ENCODE measurements at places on chromosomes 13 and 19.

DNA sequence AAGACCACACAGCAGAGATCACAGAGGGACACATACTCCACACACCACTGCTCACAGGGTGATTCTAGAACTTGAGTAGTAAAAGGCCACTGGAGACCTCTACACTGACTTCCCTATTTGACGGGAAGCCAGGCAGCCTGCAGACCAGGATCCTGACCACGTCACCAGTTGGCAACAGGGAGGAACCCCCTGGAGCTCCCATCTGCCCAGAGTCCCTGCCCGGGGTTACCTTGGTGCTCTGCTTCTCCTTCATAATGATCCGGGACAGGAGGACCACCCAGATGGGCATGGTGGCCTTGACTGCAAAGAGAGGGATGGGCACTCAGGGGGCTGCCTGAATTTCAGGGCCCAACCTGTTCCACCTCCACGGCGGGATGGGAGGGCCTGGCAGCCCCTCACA is 932 bp downstream of the SLC35E1 start:
- DNase-seq, result no peak

- DNase-seq, result no peak
Measured at GRCh38 chr13:112586334-112586960, 1.5 kb downstream of the TUBGCP3 start.

- DNase-seq, result no peak
Measured at GRCh38 chr19:32498648-32499200, 82.3 kb upstream of the PDCD5 start.

GRCh38 chr19:38326591-38326990 is 6.9 kb downstream of the KCNK6 start:
- DNase-seq, result no peak

GRCh38 chr19:6253954-6254733 is 25.6 kb downstream of the MLLT1 start:
- no peak for DNase-seq

- DNase-seq, result no peak
Measured at GRCh38 chr13:77000475-77000874, 8.6 kb downstream of the CLN5 start.

DNA sequence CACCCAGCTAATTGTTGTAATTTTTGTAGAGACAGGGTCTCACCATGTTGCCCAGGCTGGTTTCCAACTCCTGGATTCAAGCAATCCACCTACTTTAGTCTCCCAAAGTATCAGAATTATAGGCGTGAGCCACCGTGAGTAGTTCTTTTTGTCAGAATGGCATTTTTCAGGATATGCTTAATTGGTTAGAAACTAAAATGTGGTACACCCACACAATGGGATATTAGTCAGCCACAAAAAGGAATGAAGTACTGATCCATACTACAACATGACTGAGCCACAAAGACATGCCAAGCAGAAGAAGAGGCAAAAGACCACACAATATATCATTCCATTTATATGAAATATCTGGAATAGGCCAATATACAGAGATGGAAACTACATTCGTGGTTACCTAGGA is 41.7 kb upstream of the MAP3K10 start:
- no peak for DNase-seq

GRCh38 chr13:28128926-28129325 is 9.4 kb upstream of the PAN3 start:
- no peak for DNase-seq

DNA sequence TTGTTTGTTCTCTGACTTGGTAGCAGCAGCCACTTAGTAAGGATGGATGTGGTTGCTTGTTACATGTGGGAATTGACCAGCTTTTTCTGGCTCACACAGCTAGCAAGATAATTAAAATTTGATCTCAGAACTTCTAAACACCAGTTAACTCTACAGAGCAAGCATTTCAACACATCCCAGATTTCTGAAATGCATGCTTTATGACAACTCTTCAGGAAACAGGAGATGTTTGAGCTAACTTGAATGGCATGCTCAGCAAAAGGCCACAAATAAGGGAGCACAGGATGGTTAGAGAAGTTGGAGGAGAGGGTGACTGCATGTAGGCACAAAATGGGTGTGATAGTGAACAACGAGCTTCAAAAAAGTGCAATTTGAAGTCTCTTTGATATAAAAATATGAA is 167.1 kb upstream of the SPRY2 start:
- DNase-seq, result no peak

DNA sequence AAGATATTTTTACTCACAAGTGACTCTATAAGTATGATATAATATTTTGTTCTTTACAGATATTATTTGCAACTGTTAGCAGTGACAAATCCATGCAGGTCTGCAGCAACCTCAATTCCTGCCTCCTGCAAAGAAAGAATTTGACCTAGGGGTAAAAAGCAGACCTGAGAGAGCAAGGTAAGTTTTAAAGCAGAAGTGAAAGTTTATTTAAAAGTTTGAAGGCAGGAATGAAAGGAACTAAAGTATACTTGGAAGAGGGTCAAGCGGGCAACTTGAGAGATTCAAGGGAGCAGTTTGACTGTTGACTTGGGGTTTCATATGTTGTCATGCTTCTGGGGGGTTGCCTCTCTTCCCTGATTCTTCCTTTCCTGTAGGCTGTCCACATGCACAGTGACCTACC is 520.1 kb upstream of the PCDH20 start:
- no peak for DNase-seq

DNA sequence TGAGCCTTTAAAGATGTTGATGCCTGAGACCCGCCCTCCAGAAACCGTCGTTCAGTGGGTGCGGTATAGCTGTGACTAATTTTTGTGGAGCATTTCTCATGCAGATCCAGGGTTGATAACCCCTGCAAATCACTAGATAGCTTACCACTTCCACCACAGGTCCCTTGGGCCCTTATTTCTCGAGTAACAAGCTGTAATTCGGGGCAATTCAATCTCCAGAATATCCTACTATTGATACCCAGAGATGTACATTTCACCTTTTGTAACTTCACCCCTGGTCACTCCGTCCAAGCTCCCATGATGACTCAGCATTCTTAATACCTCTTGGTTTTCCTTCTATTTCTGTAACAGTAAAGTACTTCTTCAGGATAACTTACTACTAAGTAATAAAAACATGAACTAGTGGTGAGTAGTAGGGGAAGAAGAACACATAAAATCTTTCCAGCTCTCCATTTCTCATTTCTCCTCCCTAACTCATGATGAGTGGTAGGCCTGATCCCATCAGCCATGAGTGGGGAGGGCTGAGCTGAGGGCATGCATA is 71.9 kb upstream of the UBL3 start:
- DNase-seq, result no peak

DNA sequence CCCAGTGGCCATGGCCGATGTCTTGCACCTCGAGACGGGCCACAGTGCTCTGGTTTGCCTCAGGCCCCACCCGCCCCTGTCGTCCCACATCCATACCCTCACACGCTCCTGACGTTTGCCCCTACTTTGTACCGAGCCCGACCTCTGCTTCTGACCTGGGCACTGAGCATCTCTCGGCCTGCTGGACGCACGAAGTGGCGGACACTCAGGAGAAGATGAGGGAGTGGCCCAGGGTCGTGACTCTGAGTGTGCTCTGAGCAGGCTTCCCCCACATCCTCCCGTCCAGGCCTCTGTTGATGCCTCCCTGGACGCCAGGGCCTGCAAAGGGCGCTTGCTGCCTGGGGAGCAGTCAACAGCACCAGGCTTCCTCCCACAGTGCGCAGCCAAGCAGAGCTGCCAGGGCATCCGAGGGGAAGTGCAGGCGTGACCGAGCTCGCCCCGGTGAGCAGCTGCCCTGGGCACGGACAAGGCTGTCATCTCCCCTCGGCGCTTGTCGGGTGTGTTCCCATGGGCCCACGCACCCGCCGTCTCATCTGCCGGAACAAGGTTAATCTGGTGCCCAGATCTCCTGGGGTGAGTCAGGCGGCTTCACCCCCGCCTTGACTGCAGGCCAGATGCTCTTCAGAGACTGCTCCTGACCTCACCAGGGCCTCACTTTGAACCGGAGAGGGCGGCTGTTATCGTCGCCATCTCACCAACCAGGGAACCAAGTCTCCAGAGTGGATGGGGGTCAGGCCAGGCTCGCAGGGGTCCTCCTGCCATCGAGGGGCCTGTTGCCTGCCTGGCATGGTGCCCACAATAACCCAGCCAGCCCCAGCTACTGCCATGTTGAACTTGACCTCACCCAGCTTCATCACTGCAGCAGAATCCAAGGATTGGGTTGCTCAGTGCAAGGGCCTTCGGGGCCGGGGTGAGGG is 27.2 kb downstream of the COMP start:
- no peak for DNase-seq

DNA sequence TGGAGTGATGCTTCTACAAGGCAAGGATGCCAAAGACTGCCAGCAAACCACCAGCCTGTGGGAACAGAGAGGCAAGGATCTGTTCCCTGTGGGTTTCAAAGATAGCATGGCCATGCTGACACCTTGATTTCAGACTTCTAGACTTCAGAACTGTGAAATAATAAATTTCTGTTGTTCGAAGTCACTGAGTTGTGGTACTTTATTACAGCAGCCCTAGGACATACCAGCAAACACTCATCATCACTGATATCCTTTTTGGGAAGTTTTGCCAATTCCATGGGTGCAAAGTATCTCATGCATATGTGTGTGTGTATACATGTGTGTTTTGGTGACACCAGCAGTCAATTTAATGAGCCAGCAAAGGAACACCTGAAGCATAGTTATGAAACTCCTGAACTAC is 21.0 kb downstream of the LMO7 start:
- no peak for DNase-seq

GRCh38 chr19:38388349-38389100 is at the start of gene SPRED3:
TSS of gene SPRED3 (plus strand) at chr19:38388697. CDS start at chr19:38390303, 1,606 bp downstream.
- no peak for DNase-seq

GRCh38 chr13:109933476-109933875 is 147.1 kb upstream of the IRS2 start:
- no peak for DNase-seq

- DNase-seq, result no peak
Measured at GRCh38 chr19:16837035-16837362, 7.8 kb downstream of the SIN3B start.

DNA sequence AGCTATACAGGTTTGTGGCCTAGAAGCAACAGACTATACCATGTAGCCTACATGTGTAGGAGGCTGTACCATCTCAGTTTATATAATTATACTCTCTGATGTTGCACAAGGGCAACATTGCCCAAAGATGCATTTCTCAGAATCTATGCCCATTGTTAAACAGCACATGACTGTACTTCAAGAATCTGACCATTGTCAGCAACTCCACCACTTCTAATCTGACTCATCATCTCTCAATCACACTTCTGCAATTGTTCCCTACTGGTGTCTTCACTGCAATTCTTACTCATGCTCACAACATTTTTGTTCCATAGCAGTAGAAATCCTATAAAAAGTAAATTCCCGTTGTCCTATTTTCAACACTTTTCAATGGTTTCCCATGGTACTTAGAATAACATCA is 63.9 kb upstream of the ATXN8OS start:
- DNase-seq, result no peak

GRCh38 chr19:9009431-9009830 is 778 bp downstream of the MUC16 start:
- no peak for DNase-seq

DNA sequence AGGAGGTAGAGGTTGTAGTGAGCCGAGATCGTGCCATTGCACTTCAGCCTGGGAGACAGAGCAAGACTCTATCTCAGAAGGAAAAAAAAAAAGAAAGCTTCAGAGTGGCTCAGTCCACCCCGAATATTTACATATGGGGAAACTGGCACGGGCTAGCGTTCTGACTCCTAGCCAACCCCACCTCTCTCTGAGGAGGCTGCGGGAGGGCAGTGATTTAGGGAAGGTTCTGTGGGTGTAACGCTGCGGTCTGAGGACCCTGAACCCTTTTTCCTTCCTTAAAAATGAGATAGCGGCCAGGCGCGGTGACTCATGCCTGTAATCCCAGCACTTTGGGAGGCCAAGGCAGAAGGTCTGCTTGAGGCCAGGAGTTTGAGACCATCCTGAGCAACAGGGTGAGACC is 5.0 kb downstream of the LRRC25 start:
- DNase-seq, result no peak

GRCh38 chr13:95123726-95124125 is 177.5 kb downstream of the ABCC4 start:
- DNase-seq, result no peak

GRCh38 chr19:50252111-50252886 is 48.9 kb downstream of the MYH14 start:
- DNase-seq, result no peak

GRCh38 chr13:37910790-37911189 is 41.2 kb upstream of the TRPC4 start:
- DNase-seq, result no peak

GRCh38 chr13:49789968-49790367 is 2.5 kb downstream of the KPNA3 start:
- no peak for DNase-seq

- DNase-seq, result no peak
Measured at GRCh38 chr19:16398530-16399249, 73.1 kb downstream of the EPS15L1 start.

- no peak for DNase-seq
Measured at GRCh38 chr19:29538146-29538545, 12.4 kb downstream of the VSTM2B start.

DNA sequence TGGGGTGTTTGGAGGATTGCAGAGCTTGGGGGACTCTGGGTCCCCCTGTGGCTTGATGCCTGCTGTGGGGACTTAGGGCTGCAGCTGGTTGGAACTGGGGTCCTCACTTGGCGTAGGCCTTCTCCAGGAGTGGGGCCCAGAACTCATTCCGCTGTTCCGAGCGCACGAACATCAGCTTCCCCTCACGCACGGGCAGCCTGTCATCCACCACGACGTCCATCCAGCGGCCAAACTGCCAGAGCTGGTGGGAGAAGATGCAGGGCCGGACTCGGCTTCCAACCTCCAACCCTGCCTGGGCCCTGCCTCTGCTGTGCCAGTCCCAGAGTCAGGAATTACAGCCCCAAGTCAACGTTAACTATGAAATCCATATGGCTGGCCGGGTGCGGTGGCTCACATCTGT is 2.6 kb downstream of the CAPN12 start:
- DNase-seq, result no peak

DNA sequence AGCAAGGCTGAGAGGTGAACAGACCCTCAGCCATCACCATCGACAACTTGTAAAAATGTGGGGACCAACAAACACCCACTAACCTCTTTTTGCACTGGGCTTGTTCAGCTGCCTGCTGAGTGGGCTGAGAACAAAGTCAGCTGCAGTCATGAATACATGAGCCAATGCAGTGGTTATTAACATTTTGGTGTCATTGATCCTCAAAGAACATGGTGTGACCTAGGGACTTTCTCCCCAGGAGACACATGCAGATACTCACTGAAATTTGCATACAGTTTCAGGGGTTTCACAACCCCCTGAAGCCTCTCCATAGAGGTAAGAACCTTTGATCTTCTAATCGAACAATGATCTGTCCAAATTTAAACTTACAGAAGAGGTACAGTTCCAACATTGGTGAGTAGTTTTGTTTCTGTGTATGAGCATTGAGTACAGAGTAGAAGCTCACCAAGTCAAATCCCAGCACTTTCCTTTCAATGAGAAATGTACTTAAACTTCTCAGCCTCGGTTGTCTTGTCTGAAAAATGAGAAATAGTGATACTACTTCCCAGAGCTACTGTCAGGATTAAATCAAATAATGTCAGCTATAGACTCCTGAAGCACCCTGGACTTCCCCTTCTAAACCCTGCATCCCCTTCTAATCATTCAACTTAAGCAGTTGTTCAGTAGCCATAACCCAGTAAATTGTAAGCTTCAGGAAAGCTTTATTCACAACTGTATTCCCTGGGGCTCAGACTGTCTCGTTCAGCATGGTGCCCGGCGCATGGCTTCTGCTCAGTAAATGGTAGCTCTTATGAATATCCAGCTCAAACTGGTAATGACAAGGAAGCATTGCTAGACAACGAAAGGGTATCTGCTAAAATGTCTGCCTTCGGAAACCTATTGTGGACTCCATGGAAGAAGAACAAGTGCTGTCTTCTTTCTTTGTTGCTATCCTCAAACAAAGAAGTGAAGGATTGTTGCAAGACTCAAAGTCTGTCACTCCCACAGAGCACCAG is 148.7 kb downstream of the FOXO1 start:
- no peak for DNase-seq

Data from retina (tissue), 1 donor.